ENCODE measurements at places on chromosomes 1 and 21.

DNA sequence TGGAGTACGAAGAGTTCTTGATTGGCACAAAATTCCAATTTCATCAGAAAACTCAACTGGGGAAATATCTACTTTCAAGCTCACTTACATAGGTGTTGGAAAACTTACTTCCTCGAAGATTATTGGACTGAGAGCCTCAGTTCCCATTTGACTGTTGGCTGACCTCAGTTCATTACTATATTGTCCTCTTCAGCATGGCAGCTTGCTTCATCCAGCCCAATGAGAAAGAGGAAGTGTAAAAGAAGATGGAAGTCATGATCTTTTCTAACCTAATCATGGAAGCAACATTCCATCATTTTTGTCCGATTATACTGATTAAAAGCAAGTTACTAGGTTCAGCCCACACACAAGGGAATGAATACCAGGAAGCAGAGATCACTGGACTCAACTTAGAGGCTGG is 49.4 kb downstream of the HSD3B1 start:
- no peak for DNase-seq

GRCh38 chr1:184761969-184762485 is 7.4 kb upstream of the EDEM3 start:
- DNase-seq: no peak

DNA sequence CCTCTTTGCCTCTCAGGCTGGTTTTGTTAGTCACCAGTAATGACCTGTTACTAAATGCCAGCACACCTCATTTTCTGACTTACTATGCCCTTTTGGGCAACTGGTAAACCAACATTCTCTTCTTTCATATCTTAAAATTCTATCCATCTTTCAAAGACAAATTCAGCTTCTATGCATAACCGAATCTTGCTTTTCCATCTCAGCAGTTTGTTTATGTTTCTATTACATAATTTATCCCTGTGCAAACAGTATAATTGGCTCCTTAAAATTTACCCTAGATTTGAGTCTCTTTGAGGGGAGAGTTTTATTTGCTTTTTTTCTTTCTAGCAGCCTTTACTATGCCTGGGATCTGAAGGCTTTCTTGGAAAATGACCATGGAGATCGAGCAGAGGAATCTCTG is 58.5 kb upstream of the SIPA1L2 start:
- DNase-seq: no peak

DNA sequence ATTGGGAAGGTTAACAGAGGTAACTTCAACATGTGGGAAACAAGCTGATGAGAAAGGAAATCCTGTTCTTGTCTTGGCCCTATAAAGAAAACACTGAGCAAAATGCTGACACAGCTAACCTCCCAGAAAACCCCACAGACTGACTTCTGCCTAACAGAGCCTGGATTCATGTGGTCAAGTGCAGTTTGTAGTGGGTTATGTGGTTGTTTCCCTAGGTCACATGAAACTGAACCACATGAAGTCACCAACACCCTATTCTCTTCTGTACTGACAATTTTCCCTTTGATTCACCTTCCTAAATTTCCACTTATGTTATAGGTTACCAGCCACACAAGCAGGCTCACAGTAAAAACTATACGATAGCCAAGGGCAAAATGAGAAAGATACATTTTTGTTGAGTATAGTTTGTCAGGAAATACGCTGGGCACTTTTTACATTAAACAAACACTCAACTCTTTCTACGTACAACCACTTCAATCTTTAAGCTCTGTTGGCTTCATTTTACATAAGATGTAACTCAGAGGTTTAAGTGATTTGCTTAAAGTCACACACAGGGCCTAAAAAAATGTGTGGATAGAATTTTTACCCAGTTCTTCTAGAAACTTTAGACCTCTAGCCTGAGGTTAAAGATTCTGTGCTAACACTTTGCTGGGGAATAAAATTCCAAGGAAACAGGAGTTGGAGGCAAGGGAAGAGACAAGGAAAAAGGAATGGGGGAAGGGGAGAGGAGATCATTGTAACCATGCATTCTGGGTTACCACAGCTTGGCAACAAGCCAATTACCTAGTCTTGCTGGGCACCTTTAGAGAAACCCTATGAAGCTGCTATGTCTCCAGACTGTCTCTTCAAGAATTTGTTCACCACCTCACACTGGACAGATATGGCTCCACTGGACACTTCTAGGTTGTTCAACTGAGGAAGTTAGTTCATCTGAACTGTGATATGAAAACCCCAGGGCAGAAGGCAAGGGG is 601.6 kb upstream of the USP24 start:
- peak; percentile 39 for DNase-seq

DNA sequence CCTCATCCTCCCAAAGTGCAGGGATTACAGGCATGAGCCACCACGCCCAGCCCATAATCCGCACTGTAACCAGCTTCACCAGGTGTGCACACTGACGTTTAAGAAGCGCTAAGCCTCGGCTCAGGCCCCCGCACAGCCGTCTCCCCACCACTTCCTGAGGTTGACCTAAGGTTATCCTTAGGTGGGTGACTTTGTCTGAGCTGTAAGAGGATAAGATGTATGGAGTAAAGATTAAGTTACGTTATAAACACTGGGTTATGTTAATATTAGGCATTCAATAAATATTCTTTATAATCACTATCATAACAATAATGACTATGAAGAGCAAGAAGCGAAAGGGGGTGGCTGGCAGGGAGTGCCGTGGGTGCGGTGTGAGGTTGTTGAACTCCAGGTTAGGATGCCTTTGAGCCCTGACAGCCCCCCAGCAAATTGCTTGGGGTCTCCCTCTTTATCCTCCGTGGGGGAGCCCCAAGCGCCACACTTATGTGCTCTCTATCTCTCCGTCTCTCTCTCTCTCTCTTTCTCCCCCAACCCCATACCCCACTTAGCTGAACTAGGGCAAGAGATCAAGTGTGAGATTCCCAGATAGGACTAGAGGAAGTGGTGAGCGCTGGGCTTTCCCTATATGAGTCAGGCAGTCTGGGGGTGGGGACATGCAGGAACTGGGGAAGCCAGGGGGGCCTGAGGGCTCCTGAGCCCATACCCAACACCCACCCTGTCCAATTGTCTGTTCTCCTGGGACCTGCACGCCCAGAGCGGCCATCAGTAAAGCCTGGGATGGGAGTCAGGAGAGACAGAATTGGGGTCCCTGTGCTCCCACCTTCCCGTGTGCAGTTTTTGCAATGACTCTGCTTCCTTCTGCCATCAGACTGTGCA is 7.6 kb downstream of the EFHD2 start:
- peak; percentile 66 for DNase-seq

DNA sequence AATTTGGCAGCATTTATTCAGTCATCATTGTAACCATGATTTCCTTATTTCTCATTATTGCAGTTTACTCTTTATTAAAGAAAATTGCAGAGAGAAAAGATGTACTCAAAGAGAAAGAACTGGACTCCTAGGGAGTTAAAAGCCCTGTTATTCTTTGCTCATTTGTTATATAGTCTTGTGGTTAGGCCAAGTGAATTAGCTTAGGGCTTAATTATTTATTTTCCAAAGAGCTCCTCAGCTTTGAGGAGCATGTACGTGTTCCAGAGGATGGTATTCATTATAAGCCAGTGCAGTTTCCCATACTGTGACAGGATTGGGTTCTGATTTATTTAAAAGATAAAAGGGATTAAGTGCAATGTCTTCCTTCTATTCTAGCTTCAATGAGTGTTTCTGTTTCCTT is 86.4 kb downstream of the GPR161 start:
- DNase-seq: no peak

GRCh38 chr1:9302745-9303524 is 10.2 kb downstream of the SPSB1 start:
- no peak for DNase-seq

DNA sequence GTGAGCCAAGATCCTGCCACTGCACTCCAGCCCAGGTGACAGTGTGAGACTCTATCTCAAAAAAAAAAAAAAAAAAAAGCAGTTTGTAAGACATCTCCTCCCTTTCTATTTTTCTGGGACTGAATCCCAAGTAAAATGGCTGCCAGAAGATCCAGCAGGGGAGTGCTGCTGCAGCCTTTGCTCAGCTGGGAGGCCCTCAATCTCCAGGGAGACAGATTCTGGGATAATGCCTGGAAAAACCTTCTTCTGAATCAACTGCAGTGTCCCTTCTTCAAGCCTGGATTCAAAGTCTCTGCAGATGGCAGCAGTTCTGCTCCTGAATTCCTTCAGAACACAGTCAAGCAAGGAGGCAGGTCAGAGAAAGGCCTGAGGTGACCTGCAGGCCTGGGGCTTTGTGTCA is 191.0 kb upstream of the NRIP1 start:
- DNase-seq: no peak

DNA sequence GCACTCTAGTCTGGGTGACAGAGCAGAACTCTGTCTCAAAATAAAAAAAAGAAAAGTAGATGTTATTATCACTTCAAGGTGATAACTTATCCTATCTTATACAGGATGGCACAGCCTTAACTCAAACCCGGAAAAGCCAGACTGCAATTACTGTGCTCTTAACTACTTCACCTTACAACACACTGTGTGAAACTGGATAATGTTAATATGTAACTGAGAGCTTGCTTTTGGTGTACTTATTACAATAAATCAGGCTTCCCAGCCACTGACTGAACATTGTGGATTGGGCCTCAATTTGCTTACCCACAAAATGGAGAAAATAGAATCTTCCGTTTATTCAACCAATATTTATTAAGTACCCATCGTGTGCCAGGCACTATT is 1.4 kb downstream of the ORC1 start:
- no peak for DNase-seq

DNA sequence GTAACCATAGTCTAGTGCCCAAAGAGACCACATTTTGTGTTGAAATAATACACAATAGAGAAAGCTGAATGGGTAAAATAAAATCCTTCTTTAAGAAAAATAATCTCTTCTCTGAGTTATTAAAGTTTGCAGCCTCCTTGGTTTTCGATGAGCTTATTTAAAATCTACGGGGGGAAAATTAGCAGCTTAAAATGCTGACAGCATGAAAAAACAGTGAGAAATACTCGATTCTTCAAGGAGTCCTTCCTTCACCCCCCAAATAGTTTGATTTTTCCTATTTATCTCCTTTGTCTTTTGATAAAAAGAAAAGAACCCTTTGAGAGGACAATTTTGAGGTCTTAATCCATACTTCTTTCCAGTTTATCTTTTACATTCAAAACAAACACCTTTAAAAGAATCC is 394.0 kb upstream of the B3GALT2 start:
- no peak for DNase-seq

GRCh38 chr1:55868026-55868425 is 652.9 kb upstream of the USP24 start:
- DNase-seq: no peak

GRCh38 chr1:2406451-2407041 is 5.8 kb downstream of the PEX10 start:
- no peak for DNase-seq

DNA sequence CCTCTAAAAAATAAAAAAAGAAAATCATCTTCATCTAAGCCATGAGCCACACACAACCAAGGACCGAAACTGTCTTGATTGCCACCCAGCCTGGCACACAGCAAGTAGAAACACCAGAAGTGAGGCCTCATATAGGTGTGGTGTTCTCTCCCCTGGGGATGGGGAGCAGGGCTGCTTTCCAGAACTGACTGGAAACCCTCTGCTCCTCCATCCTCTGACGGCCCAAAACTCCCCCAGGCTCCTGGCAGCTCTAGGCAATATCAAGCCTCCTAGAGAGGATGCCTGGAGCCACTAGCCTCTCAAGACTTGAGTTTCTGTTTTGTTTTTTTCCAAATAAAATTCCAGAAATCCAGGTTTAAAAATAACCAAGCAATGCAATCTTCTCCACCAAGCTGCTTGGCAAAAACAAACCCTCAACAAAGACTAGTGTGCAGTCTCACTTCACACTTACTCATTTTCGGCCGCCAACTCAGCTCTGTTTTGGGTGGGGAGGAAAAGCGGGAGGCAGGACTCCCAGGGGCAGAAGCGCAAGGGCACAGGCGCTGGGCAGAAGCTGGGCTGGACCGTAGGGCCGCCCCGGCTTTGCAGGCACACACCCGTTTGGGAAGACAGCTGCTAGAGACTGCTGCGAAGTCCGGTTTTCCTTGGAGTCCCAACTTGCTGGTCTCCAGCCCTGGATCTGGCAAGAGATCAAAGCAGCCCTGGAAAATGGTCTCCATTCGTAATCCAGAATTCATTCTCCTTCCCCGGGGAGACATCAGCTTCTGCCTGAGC is 78.2 kb upstream of the CAPZB start:
- no peak for DNase-seq

GRCh38 chr1:154527192-154527591 is 25.0 kb upstream of the SHE start:
- no peak for DNase-seq

DNA sequence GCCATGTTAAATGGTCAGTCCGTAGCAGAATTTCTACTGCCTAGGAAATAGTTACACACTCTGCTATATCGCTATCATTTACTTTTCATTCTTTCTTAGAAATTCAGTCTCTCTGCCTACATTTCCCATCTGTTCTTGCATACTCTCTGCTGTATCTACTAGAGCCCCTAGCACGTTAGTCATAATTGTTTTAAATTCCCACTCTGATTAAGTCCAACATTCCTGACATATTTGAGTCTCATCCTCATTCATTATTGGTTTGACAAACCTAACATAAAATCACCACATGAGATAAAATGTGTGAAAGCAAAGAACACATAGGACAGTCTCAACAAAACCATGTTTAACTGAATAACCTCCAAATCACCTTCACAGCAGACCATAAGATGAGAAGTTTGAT is 513.6 kb downstream of the PLPP3 start:
- DNase-seq: no peak

- DNase-seq: no peak
Observed at GRCh38 chr1:70042090-70042731, 163.2 kb downstream of the LRRC40 start.

DNA sequence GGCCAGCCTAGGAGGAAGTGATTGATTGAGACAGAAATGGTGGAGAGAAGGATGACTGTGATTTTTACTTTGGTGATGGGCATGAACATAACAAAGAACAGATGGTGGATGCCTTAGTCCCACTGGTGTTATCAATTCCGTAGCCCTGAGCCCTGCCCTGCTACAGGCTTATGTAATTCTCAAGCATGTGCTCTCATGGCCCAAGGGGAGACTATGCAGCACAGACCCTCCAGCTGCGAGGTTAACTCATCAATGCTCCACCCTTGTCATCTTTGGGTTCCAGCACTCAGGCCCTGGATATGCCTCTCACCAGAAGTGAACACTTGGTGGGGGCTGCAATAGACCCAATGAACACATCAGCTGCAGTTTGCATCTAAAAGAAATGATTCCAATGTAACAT is 62.7 kb upstream of the LRRC8D start:
- no peak for DNase-seq

DNA sequence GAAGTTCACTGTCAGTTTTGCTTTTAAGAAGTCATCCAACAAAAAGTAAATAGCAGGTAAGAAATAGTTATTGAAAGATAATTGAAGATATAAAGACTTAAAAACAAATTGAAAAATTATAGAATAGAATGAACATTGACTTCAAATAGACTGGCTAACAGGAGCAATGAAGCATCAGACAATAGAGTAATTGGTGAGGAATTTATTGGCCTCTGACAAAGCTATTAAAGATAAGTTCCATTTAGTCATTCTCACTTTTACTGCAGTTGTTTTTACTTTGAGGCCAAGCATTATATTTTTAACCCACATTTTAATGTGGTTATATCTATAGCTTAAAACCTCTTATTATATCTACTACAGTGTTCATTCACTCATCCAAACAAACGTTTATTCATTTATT is 228.8 kb upstream of the ADGRL2 start:
- DNase-seq: no peak
